ENCODE measurements at places on chromosomes 3 and 15.
A peak's percentile ranks its signal among the peaks of the same experiment; 100 is the strongest.

- DNase-seq = no peak
These were observed 286.4 kb downstream of the UBE2E2 start for GRCh38 chr3:23489300-23490158.

DNA sequence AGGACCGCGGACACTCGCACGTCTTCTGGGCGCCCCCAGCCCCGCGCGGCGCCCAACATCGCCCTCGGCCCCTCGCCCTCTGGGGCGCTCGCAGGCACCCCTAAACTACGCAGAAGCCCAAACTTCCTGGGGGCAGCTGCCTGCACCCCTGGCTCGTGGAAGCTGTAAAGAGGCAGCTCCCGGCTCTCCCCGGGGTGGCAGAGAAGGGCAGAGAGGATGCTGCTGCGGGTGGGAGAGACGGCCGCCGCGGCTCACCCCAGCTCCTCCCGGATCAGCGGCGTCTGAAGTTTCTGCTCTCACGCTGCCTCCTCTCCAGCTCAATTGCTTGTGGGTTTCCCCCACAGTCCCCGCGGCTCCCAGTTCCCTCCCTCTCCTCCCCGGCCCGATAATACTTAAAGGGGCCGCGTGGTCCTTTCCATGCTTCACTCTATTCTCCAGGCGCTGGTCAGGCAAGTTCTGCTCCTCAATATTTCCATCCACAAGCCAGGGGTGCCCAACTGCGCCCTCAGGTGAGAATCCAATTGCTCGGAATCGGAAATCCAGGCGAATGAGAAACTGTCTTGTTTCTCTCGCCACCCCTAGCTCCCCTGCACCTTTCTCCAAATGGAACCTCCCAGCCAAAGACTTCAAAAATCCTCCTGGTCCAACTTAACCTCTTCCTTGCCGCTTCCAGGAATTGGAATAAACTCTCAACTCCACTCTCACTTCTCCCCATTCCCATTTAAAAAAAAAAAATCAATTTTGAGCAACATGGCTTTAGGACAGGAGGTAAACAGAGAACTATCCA lies 748.5 kb downstream of the ROBO1 start:
- peak; percentile 85 for DNase-seq

GRCh38 chr3:48656061-48656840 lies 6.4 kb downstream of the CELSR3 start:
- DNase-seq = peak; percentile 94

DNA sequence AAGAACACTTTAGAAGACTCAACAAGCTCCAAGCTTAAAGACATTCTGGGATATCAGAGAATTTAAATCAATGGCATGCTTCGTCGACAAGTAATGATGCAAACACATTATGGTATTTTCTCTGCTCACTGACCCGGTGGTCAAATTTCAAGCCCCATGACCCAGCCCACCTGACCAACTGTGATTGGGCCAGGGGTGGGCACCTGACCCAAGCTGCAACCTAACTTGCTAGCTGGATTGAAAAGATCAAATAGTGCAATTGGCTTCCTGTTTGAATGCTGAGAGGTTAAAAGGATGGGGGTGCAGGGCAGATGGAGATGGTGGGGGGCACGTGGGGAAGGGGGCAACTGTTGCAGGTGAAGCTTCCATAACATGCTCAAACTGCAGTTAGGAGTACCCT lies 250.4 kb downstream of the CLSTN2 start:
- DNase-seq = no peak

- no peak for DNase-seq
These were observed 107.1 kb downstream of the TMCO5A start for GRCh38 chr15:38041576-38041975.

DNA sequence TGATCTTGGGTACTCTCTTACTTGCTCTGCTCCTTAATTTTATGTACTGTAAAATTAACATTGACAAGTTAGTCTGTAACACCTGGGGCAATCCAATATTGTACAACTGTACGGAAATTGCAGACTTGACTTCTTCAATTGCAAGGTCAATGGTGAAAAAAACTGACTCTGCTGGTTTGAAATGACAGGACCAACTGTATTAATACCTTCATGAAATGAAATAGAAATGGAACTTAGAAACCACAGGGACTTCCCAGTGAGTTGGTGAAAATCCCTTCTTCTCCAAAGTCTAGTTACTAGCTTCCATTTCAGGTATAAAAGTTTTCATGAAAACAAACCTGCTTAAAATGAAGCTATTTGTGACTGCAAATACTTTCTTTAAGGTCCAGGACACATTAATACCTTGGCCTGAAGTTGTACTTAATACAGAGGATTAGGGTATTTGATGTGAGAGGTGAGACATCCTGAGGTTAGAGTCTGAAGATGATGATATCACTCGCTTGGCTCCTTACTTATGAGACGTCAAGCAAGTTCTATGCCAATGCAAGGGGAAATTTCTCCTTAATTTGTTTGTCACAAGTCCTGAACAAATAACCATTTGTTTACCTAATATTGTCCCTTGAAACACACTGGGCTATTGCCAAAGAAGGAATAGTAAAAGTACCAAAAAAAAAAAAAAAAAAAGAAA lies 226.2 kb upstream of the TP63 start:
- DNase-seq = no peak

GRCh38 chr3:16084887-16085286 lies 89.6 kb upstream of the GALNT15 start:
- DNase-seq = no peak

- peak; percentile 47 for DNase-seq
These were observed 36.9 kb downstream of the POLR2M start for GRCh38 chr15:57743424-57743823.

DNA sequence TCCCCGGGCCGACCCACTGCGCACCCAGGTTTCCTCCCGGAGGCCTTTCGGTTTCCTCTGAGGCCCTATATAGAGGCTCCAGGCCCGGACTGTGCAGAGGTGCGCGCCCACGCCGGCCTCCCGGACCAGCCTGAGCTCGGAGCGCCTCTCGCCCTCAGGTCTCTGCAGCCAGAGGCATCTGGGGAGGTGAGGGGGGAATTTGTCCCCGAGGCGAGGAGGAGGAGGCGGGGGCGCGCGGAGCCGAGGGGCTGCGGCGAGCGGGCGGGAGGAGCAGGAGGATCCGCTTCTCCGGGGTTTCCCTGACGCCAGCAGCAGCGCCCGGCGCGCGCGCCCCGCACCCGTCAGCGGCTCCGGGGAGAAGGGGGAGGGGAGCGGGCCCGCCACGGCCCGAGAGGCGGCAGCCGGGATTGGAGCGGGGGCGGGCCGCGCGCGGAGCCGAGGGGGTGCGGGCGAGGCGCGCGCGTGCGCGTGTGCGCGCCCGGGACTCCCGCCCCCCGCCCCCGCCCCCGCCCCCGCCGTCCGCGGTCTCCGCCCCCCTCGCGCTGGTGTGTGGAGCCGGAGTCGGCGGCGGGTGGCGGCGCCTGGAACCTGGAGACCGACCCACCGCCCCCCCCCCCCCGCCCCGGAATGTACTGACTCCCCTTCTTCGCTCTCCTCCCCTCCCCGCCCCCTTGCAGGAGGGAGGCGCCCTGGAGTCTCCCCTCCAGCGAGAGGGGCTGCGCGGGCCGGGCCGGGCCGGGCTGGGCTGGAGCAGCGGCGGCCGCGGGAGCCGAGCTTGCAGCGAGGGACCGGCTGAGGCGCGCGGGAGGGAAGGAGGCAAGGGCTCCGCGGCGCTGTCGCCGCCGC lies at the start of gene NEO1:
TSS of gene NEO1 (plus strand) at position 657 of the 846 bp plus-strand sequence. CDS start 213 bp downstream, outside the sequence.
- peak; percentile 89 for DNase-seq

DNA sequence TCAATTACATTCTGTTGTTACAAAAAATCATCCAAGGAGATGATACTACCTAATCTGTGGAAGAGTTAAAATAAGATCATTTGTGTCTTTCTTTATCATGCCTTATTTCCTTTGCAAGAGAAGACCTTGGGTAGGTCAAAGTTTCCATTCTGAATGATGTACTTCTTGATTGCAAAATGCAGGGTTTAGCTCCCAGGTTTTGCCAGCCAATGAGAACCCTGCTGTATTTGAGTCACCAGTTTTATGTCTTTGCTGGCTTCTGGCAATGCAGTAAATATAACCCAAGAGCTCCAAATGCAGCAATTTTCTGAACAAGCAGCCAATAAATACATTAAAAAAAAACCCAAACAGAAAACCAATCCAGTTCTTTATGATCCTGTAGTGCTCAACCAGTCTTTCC lies 204.9 kb downstream of the CADPS start:
- no peak for DNase-seq

- no peak for DNase-seq
These were observed 75.7 kb downstream of the FAM43A start for GRCh38 chr3:194761384-194761783.

GRCh38 chr15:40358471-40359353 lies 693 bp downstream of the DISP2 start:
- peak; percentile 64 for DNase-seq

- DNase-seq = no peak
These were observed 46.0 kb downstream of the STARD9 start for GRCh38 chr15:42621386-42621785.

DNA sequence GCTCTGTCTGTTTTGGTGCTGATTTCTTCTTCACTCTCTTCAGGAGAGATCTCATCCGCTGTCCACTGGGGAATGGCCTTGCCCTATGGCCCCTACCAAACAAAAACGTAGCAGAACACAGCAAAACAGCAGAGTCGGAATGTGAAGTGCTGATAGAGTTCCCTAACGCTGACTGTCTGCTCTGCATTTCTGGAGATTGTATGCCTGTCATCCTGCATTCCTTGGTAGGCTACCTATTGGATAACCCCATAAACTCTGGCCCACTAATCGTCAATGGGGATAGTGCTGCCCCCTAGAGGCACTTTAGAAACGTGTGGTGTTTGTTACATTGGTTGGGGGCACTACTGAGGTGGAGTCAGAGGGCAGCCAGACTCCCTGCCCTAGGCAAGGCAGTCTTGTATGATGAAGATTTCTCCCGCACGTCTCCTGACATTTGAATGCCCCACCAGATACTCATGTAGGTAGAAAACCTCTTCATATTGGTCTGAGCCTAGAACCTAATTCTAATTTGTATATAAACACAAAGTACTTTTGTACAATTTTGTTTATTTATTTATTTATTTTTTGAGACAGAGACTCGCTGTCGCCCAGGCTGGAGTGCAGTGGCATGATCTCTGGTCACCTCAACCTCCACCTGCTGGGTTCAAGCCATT lies 15.6 kb upstream of the MAGEF1 start:
- DNase-seq = peak; percentile 88

DNA sequence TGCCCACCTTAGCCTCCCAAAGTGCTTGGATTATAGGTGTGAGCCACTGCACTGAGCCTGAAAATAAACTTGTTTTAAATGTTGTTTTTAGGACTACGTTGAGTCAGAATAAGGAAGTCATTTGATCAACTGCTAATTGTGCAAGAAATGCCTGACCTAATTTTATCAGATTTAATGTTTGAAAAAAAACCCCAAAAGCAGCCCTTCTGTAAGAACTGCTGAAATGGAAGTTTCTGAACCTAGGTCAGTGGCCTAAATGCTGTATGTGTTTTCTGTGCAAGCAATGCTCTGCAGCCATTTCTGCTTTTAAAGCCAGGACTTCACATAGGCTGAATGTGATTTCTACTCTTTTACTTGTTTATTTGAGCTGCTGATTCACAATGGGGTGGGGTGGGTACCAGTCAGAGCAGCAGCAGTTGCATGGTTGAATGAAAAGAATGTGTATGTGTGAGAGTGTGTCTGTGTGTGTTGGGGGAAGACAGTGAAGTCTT lies 6.6 kb downstream of the GPX1 start:
- no peak for DNase-seq

GRCh38 chr3:37957539-37957936 lies 33.0 kb upstream of the VILL start:
- DNase-seq = no peak

DNA sequence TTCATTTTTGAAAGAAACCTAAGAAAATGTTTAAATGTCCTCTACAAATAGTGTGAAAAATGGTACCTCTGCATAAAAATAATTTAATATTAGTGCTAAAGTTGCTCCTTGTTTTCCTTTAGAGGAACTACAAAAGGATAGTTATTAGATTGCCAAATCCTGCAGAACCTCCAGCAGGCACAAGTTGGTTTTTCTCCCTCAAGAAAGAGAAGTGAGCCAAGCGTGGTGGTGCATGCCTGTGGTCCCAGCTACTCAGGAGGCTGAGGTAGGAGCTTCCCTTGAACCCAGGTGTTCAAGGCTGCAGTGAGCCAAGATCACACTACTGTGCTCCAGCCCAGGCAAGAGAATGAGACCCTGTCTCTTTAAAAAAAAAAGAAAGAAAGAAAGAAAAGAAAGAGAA lies 85.1 kb upstream of the TSEN2 start:
- DNase-seq = no peak

DNA sequence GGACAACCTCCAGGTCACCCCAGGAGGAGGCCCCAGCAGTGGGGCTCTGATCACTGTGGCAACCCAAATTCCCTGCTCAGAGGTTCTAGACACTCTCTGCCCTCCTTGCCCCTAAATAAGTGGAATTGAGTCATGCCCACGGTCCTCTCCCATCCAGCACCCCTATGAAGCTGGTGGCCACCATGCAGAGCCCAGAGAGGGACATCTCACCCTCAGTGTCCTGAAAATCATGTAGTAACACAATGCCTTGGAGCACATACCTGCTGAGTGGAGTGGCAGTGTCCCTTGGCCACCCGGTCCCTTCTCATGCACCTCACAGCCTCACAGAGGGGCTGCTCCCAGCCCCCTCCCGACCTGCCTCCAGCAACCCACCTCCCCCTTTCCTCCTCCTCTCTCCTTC lies 114.3 kb upstream of the MEF2A start:
- DNase-seq = no peak

- DNase-seq = no peak
These were observed at the start of gene LRRFIP2 for GRCh38 chr3:37174532-37175126. LRRFIP2 (minus strand) TSS chr3:37174582; CDS start chr3:37148983, 25,599 bp downstream.

GRCh38 chr3:125212509-125213363 lies at the start of gene SLC12A8:
SLC12A8 (minus strand) TSS chr3:125212748; CDS start chr3:125211349, 1,399 bp downstream.
- DNase-seq = peak; percentile 55

DNA sequence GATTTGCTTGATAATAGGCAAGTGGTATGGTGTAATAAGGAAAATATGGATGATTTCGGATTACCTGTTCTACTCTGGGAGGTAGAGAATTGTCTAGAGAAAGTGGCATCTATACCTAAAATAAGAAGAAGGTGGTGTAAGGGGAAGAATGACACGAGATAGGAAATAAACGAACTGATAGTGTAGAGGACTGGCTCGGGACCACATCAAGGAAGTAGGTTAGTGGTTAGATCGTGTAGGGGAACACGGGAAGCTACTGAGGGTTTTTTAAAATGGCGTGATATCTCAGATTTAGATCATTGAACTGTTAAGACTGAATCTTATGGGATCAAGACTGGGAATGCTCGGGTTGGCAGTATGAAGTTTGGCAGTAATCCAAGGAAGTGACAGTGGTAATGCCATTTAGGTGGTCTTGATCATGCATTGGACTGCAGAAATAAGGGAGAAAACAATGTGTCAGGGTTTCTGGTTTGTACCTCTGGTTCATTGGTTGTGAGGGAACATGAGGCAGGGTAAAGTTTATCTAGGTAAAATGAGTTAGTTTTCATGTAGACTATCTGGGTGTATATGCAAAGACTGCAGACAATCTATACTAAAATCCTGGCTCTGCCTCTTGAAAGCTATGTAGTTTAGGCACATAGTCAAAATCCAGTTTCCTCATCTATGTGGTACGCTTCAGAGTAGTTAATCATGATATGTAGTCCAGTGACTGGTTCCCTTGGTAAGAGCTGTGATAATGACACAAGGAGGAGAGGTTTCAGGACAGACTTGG lies 7.4 kb downstream of the RPL14 start:
- DNase-seq = no peak
